Prostate gland (tissue), 2 donors: ENCODE measurements at places on chromosomes 3 and 15.

DNA sequence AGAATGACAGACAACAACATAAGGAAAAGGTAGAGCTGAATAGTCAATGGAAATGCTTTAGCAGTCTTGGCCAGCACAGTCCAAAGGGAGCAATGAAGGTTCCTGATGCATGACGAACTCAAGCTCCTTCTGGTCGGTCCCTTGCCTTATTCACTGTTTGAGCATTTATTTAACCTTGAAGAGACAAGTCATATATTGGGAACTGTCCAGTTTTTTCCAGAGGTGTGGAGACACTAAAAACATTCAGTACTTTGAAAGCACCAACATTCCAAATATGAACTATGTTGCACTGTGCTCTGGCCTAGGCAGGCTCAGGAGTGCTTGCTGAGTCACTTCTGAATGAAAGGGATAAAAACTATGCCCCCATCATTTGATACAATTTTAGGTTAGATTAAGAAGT, 384.8 kb downstream of the MECOM start:
- H3K4me1 ChIP-seq: peaks cover 3% of the 10 kb centered on the region
- DNase-seq: no peak
- H3K27ac ChIP-seq: no peak overlapping the region
- H3K36me3 ChIP-seq: no peaks in the 10 kb centered on the region
- no peak overlapping the region for H3K4me3 ChIP-seq

DNA sequence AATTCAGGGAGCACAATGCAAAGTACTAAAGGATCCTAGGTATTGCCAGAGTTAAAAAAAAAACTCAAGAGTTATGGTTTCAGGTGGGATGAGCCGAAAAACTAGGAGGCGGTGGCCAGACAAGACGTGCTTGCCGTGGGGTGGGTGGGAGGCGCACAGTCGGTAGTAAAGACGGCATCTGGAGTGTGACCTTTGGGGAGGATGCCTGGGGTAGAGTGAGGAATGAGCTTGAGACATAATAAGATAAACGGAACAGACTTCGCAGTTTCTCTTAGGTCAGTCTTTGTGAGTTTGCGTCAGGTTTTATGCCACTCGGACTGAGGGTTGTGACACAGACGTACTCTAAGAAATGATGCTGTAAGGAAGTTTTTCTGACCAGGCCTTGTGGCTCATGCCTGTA, 139.6 kb downstream of the LRRK1 start:
- DNase-seq: no peak
- no peaks in the 10 kb centered on the region for H3K4me1 ChIP-seq
- no peaks in the 10 kb centered on the region for H3K27me3 ChIP-seq
- H3K36me3 ChIP-seq: peaks cover 6% of the 10 kb centered on the region
- H3K4me3 ChIP-seq: no peak overlapping the region
- no peak overlapping the region for H3K27ac ChIP-seq

GRCh38 chr15:26050984-26051383, 187.9 kb upstream of the ATP10A start:
- DNase-seq: no peak
- H3K4me1 ChIP-seq: no peaks in the 10 kb centered on the region
- H3K36me3 ChIP-seq: no peaks in the 10 kb centered on the region
- H3K27me3 ChIP-seq: no peaks in the 10 kb centered on the region

DNA sequence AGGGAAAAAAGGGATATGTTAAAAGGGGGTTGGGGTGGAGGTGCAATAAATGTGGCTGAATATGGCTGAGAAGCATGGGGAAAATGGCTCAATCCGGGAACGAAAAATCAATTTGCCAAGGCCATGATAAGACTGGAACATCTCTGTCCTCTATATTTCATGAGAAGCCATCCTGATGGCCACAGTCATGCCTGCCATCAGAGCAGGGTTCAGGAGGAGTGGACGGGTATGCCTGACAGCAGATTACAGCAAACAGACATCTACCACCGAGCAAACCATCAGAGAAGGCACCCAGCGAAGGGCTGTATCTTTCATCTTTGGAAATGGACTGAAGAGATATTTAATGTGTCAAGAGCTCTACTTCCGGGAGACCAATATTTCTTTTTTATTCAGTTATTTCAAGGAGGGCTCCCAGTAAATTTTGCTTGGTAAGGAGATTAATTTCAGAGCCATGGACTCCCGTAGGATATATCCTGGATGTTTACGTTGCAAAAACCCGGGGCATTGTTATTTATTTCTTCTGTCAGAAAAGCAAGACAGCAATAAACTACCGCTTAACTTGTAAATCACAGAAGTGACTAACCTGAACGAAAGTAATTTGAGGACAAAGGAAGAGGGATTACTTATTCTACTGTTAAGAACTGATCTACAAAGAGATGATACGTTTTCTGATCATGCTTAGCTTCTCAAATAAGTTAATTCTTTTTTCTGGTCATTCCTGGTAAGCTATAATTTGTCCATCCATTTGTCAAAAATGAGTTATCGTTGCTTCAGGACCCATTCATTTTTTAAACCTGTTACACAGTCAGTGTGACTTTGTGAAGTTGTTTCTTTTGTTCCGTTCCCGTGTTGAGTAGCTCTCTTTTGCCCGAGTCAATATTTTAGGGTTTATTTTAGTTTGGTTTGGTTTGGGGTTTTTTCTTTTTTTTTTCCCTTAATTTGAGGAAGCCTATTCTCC, 80.6 kb upstream of the CHD2 start:
- H3K27ac ChIP-seq: peak overlapping the region; percentile 93
- no peaks in the 10 kb centered on the region for H3K27me3 ChIP-seq

GRCh38 chr3:66555214-66555844, 54.5 kb upstream of the LRIG1 start:
- H3K36me3 ChIP-seq: no peaks in the 10 kb centered on the region
- H3K27me3 ChIP-seq: no peaks in the 10 kb centered on the region
- H3K27ac ChIP-seq: no peak overlapping the region
- peak; percentile 16 for DNase-seq
- H3K4me1 ChIP-seq: no peaks in the 10 kb centered on the region
- no peak overlapping the region for H3K4me3 ChIP-seq

DNA sequence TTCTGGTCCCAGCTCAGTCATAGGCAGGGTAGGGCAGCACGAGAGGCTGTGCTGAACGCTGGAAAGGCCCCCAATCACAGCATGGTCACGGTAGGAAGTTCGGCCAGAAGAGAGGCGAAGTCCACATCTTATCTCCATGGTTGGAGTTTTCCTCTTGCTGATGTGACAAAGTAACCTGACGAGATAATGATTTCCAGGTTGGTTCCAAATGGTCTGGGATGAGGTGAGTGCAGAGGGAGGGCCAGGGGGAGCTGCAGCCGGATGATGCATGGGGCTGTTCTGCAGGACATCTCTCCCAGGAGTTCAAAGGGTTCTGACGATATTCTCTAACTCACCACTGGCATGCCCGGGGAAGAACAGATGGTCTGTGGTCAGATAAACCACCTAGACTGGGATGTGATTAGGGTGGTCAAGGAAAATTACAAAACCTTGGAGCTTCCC, 83.2 kb upstream of the WNT5A start:
- no peaks in the 10 kb centered on the region for H3K4me1 ChIP-seq
- no peak overlapping the region for H3K4me3 ChIP-seq
- no peaks in the 10 kb centered on the region for H3K36me3 ChIP-seq
- H3K27me3 ChIP-seq: no peaks in the 10 kb centered on the region

- H3K4me1 ChIP-seq: peaks cover 8% of the 10 kb centered on the region
- H3K36me3 ChIP-seq: no peaks in the 10 kb centered on the region
- no peaks in the 10 kb centered on the region for H3K27me3 ChIP-seq
- H3K27ac ChIP-seq: no peak overlapping the region
- DNase-seq: no peak
- H3K4me3 ChIP-seq: no peak overlapping the region
Measured at GRCh38 chr3:4821975-4822374, 157.3 kb upstream of the BHLHE40 start.

GRCh38 chr3:15492847-15493360, 28.6 kb downstream of the COLQ start:
- H3K36me3 ChIP-seq: no peaks in the 10 kb centered on the region
- H3K4me3 ChIP-seq: no peak overlapping the region
- no peaks in the 10 kb centered on the region for H3K4me1 ChIP-seq
- no peak for DNase-seq

DNA sequence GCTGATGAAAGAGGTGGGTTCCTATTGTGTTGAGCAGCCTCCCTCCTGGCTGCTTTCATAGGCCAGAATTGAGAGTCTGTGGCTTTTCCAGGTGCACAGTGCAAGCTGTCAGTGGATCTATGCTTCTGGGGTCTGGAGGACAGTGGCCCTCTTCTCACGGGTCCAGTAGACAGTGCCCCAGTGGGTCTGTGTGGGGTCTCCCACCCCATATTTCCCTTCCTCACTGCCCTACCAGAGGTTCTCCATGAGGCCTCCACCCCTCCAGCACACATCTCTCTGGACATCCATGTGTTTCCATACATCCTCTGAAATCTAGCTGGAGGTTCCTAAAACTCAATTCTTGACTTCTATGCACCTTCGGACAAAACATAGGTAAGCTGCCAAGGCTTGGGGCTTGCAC, 201.2 kb downstream of the FAM43A start:
- H3K27ac ChIP-seq: no peak overlapping the region
- H3K4me3 ChIP-seq: no peak overlapping the region
- H3K4me1 ChIP-seq: no peaks in the 10 kb centered on the region
- DNase-seq: no peak

DNA sequence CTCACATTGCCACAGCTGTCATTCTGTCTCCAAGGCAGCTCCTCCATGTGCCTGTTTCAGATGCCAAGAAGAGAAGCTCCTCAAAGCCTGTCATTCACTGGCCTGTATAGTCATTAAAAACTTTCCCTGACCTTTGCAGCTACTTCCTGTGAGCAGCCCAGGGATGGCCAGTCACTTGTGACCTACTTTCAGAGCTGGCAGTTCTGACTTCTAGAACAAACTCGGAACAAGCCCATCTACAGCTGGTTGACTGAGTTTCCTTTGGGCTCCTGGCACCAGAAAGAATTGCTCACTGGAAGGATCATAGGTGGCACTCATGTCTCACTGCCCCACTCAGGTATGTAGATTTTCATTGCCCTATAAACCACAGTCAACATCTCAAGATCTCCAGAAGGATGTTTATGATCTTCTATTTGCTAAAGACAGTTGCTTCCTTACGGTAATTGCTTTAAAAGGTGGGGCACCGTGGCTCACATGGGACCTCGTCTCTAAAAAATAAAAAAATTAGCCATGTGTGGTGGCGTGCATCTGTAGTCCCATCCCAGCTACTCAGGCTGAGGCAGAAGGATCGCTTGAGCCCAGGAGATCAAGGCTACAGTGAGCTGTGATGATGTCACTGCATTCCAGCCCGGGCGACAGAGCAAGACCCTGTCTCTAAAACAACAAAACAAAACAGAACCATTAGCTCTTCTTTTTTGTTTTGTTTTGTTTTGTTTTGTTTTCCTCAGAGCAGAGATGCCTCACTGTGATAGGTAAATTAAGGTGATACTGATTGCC, 11.2 kb upstream of the ATP13A3 start:
- DNase-seq: peak; percentile 40
- H3K4me3 ChIP-seq: no peak overlapping the region
- H3K27me3 ChIP-seq: no peaks in the 10 kb centered on the region
- no peaks in the 10 kb centered on the region for H3K36me3 ChIP-seq
- H3K27ac ChIP-seq: no peak overlapping the region
- H3K4me1 ChIP-seq: peaks cover 7% of the 10 kb centered on the region

GRCh38 chr3:186075489-186075888, 33.4 kb downstream of the ETV5 start:
- no peak overlapping the region for H3K4me3 ChIP-seq
- no peaks in the 10 kb centered on the region for H3K36me3 ChIP-seq
- no peak overlapping the region for H3K27ac ChIP-seq
- no peaks in the 10 kb centered on the region for H3K27me3 ChIP-seq
- DNase-seq: no peak

- no peaks in the 10 kb centered on the region for H3K36me3 ChIP-seq
- no peak overlapping the region for H3K4me3 ChIP-seq
- H3K27ac ChIP-seq: no peak overlapping the region
- no peaks in the 10 kb centered on the region for H3K4me1 ChIP-seq
- H3K27me3 ChIP-seq: no peaks in the 10 kb centered on the region
Measured at GRCh38 chr3:19254189-19254588, 105.9 kb downstream of the KCNH8 start.

- H3K4me1 ChIP-seq: peaks cover 5% of the 10 kb centered on the region
- no peak for DNase-seq
- H3K27me3 ChIP-seq: no peaks in the 10 kb centered on the region
Measured at GRCh38 chr3:100103558-100104441, 10.5 kb downstream of the FILIP1L start.

GRCh38 chr15:37137221-37137620, 36.9 kb upstream of the MEIS2 start:
- H3K4me1 ChIP-seq: no peaks in the 10 kb centered on the region
- no peaks in the 10 kb centered on the region for H3K36me3 ChIP-seq
- H3K27ac ChIP-seq: no peak overlapping the region
- H3K4me3 ChIP-seq: no peak overlapping the region
- no peak for DNase-seq

DNA sequence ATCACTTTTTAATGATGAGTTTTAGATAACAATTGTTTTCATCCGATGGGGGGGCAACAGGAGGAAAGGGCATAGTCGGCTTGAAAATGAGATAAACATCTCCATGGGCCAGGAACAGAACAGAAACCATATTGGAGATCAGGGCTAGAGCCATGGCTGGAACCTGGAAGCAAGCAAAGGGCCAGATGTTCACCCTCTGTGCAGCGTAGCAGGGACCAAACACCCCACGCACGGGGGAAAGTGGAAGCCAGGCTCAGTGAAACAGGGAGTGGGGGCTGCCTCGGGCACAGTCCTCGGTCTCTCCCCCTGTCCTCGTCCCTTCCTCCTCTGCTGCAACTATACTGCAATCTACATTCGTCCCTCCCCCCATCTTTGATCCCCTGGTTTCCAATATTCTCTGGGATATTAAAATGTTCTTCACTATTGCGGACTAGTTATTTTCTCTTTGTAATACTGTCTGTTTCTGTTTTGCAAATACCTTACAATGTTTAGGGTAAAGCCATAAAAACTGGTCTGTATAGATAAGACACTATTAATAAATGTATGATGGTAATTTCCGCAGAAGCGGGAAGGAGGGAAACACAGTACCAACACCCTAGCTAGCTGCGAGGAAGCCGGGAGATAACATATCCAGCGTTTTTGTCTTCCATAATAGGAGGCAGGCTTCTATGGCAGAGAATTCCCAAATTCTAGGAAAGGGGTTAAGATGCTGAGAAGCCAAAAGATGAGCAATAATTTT, 121.5 kb downstream of the XXYLT1 start:
- peaks cover 17% of the 10 kb centered on the region for H3K4me1 ChIP-seq
- H3K27ac ChIP-seq: peak overlapping the region; percentile 76
- no peaks in the 10 kb centered on the region for H3K27me3 ChIP-seq
- DNase-seq: no peak
- H3K36me3 ChIP-seq: no peaks in the 10 kb centered on the region

- no peak overlapping the region for H3K4me3 ChIP-seq
- DNase-seq: no peak
- H3K36me3 ChIP-seq: no peaks in the 10 kb centered on the region
- no peaks in the 10 kb centered on the region for H3K27me3 ChIP-seq
- no peaks in the 10 kb centered on the region for H3K4me1 ChIP-seq
- no peak overlapping the region for H3K27ac ChIP-seq
Measured at GRCh38 chr3:151328298-151328995, 902 bp downstream of the P2RY13 start.
